K562 (cell line): ENCODE measurements at places on chromosomes 2 and 18. TPM values are rescaled to one million over a fixed set of nuclear protein-coding genes. Genes with fewer than 3 reads are reported as not detected.

Gene IL36B
- total RNA-seq: not detected in 2 replicates

Gene RNASEH1
- 44.1 and 45.6 TPM in 2 replicates for total RNA-seq

Gene KLHL41
- 0.09 TPM in 1 of 2 replicates, not detected in the other for total RNA-seq

Gene SNTG2
- not detected in 2 replicates for total RNA-seq

Gene NEURL3
- total RNA-seq: not detected in 2 replicates
